Suprapubic skin (tissue), 4 donors: ENCODE measurements at places on chromosomes 3 and 15.

- no peak for DNase-seq
These were observed 20.5 kb downstream of the IFT80 start for GRCh38 chr3:160378331-160379109.

- DNase-seq, result no peak
These were observed 122.8 kb downstream of the GHSR start for GRCh38 chr3:172325461-172325860.

DNA sequence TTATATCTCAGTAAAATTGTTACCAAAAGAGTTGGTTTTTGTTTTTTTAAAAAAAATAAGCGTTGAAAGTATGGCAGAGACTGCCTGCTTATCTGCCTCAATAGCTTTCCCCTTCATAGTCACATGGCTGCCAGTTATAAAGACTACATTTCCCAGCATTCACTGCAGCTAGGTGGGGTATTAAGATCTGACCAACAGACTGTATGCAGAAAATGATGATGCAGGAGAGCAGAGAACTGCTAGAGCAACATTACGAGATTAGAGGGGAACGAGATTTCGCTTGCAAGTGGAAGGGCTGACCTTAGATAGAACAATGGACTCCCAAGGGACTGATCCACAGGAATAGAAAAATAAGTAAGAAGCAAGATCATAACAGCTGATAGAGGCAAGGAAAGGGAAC, 14.3 kb downstream of the RHOA start:
- DNase-seq, result no peak

DNA sequence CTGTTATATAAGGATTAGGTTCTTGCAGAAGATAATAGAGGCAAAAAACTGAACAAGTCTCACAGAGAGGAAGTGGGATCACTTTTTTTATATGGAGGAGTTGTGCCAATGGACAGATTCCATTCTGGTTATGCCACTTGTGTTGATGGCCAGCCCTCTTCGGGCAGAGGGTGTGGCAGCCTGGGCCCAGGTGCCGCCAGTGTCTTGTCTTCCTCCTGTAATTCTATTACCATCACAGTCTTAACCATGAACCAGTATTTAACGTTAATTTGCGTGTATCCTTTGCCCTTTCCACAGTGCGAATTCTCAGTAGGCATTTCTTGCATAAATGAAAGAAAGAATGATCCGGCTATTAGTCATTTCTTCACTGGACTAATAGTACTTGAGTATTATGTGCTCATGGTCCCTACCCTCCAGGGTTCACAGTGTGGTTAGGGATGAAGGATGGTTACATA, 7.0 kb upstream of the USP4 start:
- DNase-seq, result no peak

- no peak for DNase-seq
These were observed 135.0 kb upstream of the COL8A1 start for GRCh38 chr3:99503350-99503749.

DNA sequence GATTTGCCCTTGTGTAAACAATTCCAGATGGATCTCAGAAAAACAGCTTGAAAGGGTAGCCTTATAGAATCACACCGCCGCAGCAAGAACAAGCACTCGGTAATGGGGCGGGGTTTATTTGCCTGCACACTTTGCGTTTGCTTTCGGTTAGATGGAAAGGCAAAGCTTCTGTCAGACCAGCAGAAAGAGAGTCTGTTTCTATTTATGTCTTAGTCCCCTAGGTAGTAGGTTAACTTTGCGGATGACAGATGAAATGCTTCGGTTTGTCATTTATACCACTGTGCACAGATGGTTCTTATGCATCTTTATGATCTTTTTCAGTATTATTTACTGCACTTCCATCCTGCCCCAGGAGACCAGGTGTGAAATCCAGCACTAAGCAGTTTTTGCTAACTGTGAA, 62.2 kb downstream of the PYDC2 start:
- no peak for DNase-seq

GRCh38 chr3:11274566-11275142, 2.5 kb downstream of the ATG7 start:
- no peak for DNase-seq

- no peak for DNase-seq
These were observed 108.1 kb downstream of the ROBO2 start for GRCh38 chr3:77147836-77148578.

DNA sequence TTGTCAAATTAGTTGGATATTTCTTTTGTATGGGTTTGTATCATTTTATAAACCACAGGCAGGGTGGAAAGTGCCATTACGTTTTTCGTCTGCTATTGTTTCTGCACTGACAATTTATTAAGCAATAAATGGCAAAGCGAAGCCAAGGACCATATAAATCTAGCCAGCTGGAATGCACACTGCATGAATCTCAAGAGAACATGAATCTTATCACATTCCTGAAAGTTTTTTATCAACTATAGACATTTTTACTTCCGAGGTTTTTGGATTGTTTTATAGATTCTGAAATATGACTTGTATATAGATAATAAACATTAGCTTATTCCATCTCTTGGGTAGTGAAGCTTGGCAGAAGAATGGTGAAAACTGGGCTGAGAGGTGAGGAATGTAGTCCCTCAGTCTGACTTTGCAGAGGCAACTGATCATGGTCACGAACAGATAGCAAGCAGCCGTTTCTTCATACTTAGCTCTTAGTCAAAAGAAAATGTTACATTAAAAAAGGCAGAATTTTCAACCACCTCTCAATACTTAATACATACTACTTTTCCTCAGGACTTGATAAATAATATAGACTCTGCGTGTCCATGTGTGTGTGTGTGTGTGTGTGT, 102.7 kb downstream of the OSBPL10 start:
- DNase-seq, result no peak

DNA sequence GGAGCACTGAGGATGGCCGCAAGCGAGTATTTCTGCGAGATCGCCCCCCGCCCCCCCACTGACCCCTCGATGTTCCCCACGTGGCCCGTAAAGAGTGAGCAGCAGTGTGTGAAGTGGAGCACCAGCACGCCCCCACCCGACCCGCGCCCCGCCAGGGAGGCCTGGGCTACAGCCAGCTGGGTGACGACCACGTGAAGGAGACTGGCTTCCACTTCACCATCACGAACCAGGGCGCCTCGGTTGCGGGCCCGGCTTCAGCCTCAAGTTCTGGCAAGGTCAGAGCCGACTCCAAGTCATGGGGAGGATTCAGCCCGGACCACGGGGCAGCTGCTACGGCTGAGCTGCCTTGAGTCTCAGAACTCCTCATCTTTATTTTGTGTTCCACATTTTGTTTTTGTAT, 2.4 kb upstream of the RNU5B-1 start:
- DNase-seq, result no peak

- DNase-seq, result no peak
These were observed 832 bp downstream of the SLC41A3 start for GRCh38 chr3:126083138-126083445.

GRCh38 chr15:77959432-77959879, 118.1 kb downstream of the TBC1D2B start:
- peak; percentile 87 for DNase-seq

- DNase-seq, result peak; percentile 90
These were observed 148.0 kb upstream of the TBL1XR1 start for GRCh38 chr3:177345049-177345972.

DNA sequence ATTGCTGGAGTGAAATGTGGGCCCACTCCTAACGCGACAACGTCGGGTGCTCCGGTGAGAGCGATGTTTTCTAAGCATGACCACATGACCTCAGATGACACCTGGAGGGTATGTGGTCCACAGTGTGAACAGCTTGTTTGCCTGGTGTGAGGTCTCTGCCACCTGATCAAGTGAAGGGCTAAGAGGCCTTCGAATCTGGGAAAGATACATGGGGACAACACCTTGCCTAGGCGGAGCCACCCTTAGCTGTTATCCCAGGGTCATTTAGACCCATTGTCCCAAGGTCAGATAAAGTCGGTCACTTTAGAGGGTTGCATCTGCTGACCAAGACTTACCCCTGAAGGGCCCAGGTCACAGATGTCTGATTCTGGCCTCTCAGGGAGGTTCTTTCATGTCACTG, 34.9 kb upstream of the ALDH1A3 start:
- DNase-seq, result no peak

- no peak for DNase-seq
These were observed 21.6 kb downstream of the SHOX2 start for GRCh38 chr3:158084651-158085050.

DNA sequence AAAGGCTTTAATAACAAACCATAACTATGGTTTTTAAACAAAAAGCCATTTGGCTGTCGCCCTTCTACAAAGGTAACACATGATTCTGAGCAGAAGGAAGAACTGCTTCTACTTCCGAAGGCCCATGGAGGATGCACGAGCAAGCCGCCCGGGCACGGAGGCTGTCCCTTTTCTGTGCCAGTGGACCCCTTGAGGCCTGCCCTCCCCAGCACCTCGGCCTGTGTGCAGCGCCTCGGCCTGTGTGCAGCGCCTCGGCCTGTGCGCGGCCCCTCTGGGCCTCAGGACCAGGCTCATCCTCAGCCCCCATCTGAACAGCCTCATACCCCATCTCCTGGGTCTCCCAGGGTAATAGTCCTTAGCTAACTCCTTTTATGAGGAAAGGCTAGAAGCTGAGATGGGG, 329.5 kb downstream of the OCA2 start:
- no peak for DNase-seq

GRCh38 chr15:64925335-64926330, 13.9 kb downstream of the ANKDD1A start:
- peak; percentile 66 for DNase-seq

DNA sequence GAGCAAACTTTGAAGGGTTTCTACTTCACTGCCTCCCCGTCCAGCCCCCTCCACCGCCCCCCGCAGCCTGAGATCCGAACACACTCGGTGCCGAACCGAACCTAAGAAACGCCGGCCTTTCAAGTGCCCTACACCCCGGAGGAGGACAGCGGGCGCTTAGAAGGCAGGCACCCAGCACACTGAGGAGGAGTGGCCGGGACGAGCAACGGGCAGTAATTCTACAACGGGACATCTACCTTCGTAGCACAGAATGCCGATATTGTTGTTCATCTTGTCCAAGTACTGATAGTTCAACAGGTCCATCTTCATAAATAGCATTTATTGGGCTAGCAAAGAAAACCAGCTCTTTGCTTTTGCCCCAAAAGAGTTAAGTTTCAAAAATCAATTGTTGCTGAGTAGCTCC, 513 bp downstream of the VGLL4 start:
- DNase-seq, result no peak

GRCh38 chr3:95289295-95289694, 1226.4 kb downstream of the NSUN3 start:
- DNase-seq, result no peak

DNA sequence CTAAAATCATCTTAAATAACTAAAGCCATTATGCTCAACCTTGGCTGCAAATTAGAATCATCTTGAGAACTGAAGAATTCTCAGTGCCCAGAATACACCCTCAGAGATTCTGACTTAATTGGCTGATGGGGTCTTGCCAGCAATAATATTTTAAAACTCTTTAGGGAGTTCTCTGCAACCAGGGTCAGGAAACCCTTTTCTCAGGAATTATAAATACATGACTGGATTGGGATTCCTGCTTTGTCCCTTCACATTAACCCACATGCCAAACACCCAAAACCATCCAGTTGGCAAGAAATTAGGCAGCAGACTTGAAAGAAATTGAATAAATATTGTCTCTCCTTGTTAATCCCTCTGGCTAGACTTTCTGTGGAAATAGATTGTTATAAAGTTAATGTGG, 482.3 kb upstream of the NECTIN3 start:
- DNase-seq, result no peak

GRCh38 chr3:108017587-108017986, 73.2 kb downstream of the CD47 start:
- DNase-seq, result no peak

DNA sequence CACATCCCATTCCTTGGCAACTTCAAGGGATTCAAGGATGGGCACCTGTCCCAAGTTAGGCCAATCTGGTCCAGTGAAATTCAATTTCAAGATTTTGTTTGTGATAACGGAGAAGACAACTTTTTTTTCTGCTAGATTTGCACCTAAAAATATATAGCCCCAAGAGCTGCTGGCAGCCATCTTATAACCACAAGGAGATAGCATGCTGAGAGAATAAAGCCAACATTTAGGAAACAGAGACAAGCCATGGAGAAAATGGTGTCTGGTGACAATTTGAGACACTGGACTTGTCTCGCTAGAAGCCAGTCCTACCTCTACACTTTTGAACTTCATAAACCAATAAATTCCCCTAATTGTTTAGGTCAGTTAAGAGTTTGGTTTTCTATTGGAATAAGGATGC, 5.4 kb downstream of the PARL start:
- no peak for DNase-seq

GRCh38 chr3:156459434-156459833, 95.5 kb downstream of the SSR3 start:
- no peak for DNase-seq

DNA sequence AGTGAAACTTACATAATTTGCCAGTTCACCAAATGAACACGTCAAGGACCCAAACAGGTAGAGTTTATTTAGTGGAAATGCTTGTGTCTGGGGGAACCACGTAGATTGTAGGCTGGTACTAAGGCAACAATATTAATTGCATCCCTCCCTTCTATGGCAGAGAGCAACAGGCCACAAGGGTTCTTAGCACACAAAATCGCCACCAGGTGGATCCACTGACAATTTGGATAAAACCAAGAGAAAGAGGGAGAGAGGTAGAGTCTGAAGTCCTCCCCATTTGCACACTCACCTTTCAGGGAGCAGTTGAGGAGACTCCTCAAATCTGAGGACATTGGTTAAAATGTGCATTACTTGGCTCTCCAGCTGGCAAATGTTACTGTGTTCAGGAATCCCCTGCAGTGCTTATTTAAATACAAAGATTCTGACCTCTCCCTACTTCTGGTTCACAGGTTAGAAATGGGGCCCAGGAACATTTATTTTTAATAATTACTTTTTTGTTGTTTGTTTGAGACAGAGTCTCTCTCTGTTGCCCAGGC, 181.0 kb upstream of the FEZF2 start:
- no peak for DNase-seq

DNA sequence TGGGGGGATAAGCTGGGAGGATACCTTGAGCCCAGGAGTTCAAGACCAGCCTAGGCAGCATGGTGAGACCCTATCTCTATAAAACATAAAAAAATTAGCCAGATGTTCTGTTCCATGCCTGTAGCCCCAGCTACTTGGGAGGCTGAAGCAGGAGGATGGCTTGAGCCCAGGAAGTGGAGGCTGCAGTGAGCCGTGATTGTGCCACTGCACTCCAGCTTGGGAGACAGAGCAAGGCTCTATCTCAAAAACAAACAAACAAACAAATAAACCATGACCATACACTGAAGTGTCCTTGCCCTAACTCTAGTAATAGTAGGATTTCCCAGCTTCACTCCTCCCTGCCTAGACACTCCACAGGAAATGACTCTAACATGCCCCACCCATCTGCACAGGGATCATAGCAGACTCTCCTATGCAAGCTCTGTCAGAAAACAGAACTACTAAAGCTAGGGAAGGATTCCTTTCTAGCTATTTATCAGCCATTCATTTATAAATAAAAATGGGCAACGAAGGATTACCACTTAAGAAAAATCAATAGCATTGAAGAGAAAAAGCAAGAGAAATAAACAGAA, 4.6 kb downstream of the ERICH6 start:
- DNase-seq, result no peak

- DNase-seq, result no peak
These were observed 183.7 kb upstream of the NAALADL2 start for GRCh38 chr3:174675406-174675805.
